ENCODE measurements at places on chromosomes 16 and 17.

DNA sequence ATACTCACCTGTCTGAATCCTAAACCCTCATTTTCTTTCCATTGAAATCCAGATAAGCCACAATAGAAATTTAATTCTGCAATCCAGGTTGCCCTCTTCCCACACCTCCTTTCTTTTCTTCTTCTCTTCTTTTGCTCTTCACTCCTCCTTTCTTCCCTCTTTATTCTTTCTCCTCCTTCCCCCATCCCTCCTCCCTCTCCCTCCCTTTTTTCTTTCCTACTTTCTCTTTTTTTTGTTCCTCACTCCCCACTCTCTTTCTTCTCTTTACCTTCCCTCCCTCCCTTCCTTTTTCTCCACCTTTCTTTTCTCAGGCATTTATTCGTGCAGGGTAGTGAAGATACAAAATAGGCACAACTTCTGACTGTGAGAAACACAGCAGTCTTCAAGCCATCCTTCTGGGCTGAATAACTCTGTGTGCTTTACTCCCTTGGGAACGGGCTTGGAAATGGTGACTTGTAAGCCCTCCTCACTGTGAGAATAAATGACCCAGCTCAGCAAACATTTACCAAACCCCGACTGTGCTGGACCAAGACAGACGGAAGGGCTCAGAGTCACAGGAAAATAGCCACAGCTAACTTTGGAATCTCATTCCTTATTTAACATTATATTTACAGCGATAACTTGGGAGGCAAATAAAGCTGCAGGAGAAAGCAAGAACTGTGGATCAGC, 140.8 kb downstream of the HAPSTR1 start:
- DNase-seq: no peak

- no peak for DNase-seq
These were observed 12.8 kb downstream of the CARHSP1 start for GRCh38 chr16:8855972-8856371.

DNA sequence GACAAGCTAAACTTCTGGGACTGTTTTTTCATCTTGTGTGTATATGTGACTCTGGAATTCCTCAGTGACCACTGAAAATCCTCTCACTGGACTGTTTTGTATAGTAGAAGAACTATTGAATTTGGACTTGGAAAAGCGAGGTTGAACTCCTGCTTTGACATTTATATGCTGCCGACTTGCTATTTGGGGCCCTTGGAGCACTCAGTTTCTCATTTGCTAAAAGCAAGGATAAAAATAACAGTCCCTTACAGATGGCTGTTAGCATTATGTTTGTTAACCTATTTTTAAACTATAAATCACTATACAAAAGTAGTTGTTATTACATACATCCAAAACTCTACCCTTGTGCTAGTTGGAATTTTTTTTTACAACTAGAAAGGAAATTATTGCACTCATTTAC, 9.0 kb downstream of the VMP1 start:
- DNase-seq: no peak

- no peak for DNase-seq
These were observed 8.7 kb downstream of the HOXB1 start for GRCh38 chr17:48522031-48522653.

GRCh38 chr17:37507111-37507510, 17.4 kb downstream of the DUSP14 start:
- no peak for DNase-seq

DNA sequence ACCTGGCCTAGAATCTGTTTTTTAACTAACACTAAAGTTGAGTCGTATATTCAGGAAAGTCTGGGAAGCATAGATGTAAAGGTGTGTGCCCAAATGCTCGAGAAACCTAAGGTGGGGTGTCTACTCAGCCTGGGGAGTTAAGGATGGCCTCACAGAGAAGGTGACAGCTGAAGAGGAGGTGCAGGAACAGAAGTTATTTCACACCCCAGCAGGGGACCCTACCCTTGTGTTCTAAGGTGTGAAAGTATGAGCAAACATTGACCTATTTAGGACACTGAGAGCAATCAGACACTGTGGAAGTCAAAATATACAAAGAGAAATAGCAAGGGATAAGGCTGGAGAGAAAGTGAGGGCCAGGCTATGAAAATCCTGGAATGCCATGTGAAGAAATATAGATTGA, 49.0 kb upstream of the DHX40 start:
- DNase-seq: no peak

DNA sequence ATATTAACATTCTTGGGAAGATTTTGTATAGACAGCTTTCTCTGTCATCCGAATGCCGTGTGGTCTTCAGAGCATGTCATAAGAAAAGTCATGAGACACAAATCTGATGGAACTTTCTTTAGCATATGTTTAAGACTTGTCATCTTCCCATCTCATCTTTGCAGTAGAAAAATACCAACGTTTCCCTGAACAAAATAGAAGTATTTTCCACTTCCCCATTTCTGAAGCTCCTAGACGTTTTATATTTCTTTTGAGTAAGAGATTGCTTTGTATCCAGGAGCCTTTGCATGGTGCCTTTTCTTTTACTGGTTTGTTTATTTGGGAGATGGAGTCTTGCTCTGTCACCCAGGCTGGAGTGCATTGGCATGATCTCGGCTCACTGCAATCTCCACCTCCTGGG, 235.1 kb downstream of the PRKCA start:
- DNase-seq: no peak

- no peak for DNase-seq
These were observed 26.6 kb downstream of the PIEZO1 start for GRCh38 chr16:88758227-88758943.

- no peak for DNase-seq
These were observed 63.7 kb upstream of the LYRM9 start for GRCh38 chr17:27956601-27957445.

DNA sequence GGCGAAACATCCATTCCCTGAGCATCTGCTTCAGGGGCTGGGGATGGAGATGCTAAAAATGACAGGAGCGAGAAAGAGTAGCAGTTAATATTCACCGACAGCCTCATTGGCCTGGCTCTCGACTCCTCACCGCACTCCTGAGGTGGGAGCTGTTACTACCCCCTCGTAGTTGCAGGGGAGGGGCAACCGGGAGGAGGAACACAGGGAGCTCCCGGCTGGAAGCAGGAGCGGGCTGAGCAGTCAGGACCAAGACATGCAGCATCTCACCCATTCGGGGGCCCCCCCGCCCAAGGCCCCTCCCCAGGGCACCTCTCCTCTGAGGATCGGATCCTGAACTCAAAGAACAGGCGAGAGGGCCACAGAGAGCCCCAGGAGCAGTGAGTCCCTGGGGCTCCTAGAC, 4.5 kb upstream of the ACSF3 start:
- no peak for DNase-seq

DNA sequence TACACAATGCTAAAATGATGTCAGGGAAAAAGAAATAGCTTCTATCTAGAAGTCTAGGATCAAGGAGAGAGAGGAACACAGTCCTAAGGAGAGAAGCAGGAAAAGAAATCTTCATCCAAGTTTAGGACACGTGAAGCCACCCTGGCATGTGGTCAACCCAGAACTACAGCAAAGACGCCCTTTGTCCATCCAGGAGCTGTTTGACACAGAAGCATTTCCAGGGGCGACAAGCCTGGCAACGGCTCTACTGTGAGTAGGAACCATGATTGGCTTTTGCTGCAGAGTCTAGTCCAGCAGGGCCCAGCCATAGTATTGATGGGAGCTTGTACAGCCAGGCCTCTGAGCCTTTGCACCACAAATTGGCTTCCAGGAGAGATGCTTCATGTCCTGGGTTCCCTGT, 185.4 kb upstream of the RPL38 start:
- no peak for DNase-seq

Data from Panc1 (cell line).